Fibroblast of skin of back (primary cell): ENCODE measurements at places on chromosomes 1 and 21.

- DNase-seq = no peak
These were observed 10.6 kb downstream of the ADARB1 start for GRCh38 chr21:45084881-45085536.

DNA sequence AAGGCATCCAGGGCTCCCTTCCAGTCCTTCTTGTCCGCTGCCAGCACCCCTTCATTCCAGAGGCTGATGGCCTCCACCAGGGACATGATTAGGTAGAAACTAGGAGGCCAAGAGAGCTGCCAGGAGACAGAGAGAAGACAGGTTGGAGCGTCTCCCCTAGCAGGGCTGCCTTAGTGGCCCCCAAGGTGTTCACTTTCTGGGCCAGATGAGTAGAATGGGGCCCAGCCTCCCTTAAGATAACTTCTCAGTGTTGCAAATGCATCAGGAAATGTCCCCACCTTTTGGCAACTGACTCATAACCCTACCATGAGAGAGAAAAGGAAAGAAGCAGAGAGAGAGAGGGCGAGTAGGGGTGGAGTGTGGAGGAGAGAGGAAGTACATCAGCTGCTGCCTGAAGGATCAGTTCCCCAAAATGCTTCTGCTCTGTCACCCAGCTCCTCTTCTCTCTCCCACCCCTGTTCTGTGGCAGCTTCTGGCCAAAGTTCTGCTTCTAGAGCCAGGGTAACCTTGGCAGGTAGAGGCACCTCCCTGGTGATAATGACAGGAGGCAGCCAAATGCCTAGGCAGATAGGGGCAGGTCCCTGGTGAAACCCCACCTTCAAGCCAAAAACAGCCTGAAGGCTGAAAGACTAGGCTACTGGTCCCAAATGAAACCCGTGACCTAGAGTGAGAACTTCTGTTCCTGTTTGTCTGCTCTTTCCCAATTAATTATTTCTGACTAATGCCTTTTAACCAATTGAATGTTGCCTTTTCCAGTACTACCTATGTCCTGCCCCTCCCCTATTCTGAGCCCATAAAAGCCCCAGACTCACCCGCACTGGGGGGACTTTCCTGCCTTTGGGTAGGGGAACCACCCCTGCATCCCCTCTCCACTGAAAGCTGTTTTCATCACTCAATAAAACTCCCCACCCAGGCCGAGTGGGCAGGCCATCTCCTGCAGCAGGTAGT lies at the start of gene NCF2:
Gene NCF2 (minus strand): TSS at position 216 of the 948 bp plus-strand sequence. CDS start 130 bp downstream, at position 86.
- no peak for DNase-seq

GRCh38 chr1:41702771-41703170 lies 216.0 kb downstream of the HIVEP3 start:
- DNase-seq = no peak

DNA sequence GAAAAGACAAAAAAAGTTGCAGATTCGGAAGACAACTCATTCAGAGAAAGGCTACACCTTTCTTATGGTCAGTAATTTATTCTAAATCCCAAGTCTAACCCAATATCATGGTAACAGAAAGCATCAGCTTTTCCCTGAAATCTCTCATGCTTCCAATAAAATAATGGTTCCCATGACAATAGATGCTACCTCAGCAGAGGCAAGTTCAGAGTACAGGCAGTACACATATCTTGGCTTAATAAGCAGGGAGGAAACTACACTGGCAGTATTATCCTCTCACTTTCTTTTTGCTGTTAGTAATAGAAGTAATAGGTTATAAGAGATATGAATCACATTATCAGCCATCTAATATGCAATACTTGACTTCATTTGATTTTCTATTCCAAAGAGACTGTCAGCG lies 137.1 kb downstream of the DPYD start:
- no peak for DNase-seq

GRCh38 chr1:156126630-156127534 lies 12.4 kb downstream of the LMNA start:
- peak; percentile 96 for DNase-seq

DNA sequence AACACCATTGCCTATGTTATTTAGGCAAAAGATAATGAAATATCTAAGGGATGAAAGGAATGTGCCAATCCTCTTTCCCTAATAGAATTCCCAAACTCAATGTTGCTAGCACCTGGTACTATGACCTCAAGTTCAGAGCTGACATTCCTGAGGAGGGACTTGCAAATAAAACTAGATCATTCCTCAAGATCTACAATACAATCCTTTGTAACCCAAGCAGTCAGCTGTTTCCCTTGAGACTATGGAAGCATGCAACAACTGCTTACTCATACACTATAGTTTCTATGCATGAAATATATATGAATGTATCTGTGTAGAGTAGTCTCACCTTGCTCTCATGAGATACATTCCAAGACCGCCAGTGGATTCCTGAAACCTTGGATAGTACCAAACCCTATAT lies 65.0 kb downstream of the ABL2 start:
- DNase-seq = peak; percentile 88

DNA sequence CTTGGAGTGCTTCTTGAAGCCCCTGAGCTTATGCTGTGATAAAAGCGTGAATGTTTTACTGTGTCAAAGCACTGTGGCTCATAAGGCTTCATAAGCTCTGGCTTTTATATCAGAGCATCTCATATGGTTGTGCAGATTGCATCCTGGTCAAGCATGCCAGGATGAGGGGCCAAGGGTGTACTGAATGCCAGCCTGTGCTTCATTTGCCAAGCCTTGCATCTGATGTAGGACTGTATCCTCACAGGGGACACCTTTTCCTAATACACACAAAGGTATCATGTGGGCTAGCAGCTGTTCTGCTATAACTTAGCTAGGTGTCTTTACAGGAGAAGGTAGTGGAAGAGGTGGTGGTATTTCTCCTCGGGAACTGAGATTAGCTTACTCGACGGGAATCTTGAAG lies 134.7 kb downstream of the ST6GALNAC3 start:
- no peak for DNase-seq

DNA sequence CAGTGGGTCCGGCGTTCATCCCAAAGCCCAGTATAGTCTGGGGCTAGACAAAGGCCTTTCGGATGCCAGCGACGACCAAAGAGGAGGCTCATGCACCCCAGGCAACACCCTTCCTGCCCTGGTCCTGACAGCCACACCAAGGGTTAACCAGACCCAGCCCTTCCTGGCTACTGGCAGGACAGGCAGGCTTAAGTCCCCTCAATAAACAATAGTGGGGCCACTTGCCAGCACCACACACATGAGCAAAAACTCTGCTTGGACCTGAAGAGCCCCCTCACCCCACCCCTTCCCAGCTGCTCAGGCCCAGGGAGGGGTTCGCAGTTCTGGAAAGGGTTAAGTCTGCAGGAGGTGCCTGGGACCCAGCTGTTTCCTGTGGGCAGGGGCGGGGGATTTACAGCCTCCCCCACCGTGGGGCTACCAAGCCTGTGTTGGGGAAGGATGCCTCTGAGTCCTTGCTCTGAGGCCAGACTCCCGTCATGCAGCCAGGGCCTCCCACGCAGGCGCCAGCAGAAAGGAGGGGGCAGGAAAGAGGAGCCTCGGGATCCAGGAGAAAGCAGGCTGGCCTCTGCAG lies 18.2 kb downstream of the PHLDA3 start:
- peak; percentile 71 for DNase-seq

- DNase-seq = no peak
These were observed 36.1 kb upstream of the PPP1R15B start for GRCh38 chr1:204447736-204448135.

- DNase-seq = no peak
These were observed 48.0 kb upstream of the ACOT11 start for GRCh38 chr1:54500107-54500431.

- no peak for DNase-seq
These were observed 60.9 kb downstream of the SIPA1L2 start for GRCh38 chr1:232568906-232569553.

DNA sequence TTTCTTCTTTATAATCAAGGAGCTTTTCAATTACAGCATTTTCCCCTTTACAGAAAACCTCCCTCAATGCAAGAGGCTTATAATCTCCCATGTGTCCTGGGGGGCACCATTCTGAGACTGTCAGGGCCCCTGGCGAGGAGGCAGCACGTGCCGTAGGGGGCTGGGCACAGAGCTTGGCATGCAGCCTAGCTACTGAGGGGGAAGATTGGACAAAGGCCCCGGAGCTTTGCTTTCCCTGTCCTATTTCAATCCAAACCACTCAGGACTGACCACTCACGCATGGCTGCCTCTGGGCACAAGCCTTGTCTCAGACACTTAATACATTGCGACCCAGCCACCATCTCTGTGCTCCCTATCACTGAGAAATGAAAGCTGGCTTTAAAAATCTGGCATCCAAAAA lies 2.8 kb upstream of the RAP1GAP start:
- DNase-seq = no peak

DNA sequence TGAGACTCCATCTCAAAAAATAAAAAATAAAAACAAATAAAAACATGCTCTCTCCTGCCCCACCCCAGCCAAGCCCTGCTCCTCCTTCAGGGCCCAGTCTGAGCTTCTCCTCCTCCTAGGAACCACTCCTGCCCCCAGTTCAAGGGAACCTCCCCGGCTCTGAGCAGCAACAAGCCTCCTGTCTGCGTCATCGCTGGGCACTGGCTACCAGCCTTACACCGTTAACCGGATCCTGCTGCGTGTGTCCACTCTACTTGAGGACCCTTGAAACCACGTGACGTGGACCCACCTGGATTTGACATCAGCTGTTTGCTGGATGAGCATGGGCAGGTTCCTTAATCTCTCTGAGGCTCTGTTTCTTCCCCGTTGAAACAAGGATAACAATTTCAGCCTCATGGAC lies 1.6 kb upstream of the TAS1R2 start:
- DNase-seq = no peak

DNA sequence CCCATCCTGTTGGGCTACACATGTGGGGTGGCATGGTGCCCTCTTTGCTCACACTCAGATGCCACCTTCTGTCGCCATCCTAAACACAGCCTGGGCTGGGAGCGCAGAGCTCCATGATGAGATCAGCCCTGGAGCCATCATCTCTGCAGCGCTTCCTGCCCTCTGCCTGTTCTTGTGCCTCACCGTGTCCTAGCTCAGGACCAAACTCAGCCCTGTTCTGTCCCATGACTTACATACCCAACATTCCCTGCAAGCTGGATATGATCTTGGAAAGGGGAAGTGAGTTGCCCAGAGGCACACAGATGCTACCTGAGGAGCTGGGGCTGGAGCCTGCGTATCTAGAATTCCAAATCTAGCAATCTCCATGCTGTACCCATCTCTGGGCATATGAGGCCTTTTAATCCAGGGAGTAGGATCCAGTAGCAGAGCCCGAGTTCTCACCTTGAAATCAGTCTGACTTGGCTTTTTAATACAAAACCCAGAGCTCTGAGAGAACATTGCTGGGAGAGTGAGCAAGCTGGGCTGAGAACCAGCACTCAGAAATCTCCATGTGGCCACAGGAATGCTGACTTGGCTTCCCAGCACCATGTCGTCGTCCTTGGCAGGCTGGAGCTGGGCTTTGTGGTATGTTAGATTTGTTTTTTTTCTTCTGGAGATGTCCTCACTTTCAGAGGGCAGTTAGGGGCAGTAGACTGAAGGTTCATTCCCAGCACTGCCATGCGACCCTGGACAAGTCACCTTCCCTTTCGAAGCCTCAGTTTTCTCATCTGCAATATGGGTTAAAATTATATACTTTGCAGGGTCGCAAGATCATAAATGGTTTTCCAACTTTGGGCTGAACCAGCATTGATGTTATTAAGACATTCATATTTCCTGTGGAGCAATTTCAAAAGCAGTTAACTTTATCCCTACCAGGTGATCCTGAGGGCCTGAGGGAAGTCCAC lies 2.6 kb downstream of the ALPL start:
- peak; percentile 97 for DNase-seq

DNA sequence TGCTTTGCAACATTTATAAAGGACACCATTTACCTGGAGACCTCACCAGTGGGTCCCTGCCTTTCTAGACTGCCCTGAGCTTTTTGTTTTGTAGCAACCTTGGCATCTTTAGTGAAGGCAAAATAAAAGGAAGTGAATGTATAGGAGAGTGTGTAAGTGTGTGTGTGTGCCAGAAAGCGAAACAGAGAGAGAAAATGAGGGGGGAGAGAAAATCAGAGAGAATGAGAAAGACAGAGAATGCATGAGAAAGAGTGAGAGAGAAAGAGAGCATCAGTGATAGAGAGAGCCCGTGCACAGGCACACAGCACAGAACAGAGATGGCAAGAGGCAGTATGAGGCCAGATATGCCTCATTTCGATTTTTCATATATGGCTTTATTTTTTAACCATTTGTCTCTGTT lies 57.5 kb downstream of the HSD3B1 start:
- DNase-seq = no peak

- DNase-seq = no peak
These were observed 12.1 kb downstream of the EPHA10 start for GRCh38 chr1:37752583-37753471.

DNA sequence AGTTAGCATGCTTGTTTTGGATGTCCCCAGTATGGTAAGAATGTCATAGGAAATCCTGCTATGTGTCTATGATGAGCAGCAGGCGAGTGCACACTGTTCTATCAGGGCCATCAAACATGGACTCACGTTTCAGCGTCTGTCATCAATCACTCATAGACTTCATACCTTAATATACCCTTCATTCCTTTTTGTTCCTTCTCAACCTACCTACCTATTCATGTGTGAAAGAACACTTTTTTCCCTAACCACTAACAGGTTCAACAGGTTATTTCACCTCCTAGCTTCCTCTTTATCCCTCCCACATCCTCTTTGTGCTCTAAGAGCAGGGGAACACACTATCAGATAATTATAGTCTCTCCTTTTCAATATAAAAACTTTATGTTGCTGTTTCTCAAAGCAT lies 300.6 kb downstream of the TM2D1 start:
- no peak for DNase-seq

DNA sequence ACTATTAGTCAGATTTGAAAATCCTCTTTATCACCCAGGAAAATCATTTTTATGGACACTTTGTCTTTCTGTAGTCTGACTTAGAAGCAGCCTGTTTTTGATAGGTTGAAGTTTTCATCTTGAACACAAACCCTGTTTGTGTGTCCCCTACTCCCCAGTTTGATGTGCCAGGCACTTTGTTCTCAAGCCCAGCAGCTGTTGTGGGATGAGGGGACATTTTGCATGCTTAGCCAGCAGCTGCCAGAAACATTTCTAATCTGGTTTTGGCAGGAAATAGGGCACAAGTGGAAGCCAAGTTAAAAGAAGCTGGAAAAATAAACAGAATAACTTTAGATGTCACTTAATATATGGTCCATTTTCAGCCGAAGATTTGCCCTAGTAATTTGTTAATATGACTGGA lies 29.9 kb downstream of the ACTN2 start:
- no peak for DNase-seq

GRCh38 chr1:99627615-99628014 lies 18.3 kb upstream of the PALMD start:
- DNase-seq = no peak

GRCh38 chr1:56572334-56573050 lies 6.9 kb downstream of the PLPP3 start:
- no peak for DNase-seq

- DNase-seq = no peak
These were observed 298.9 kb downstream of the DSCAM start for GRCh38 chr21:40547906-40548513.

- DNase-seq = no peak
These were observed 29.1 kb upstream of the SRP9 start for GRCh38 chr1:225748529-225748928.
